Tracheal epithelial cell (primary cell): ENCODE measurements at places on chromosomes 12 and 14. TPM values are rescaled to one million over a fixed set of nuclear protein-coding genes. Genes with fewer than 3 reads are reported as not detected.

The CCDC175 gene
- not detected in 2 replicates for total RNA-seq

The BCL2L14 gene
- total RNA-seq = 0.21 TPM in 1 of 2 replicates, not detected in the other

The BEST3 gene
- under 0.01 TPM in 1 of 2 replicates, not detected in the other for total RNA-seq

The SALL2 gene
- 0.85 and 1.2 TPM in 2 replicates for total RNA-seq

The TMEM179 gene
- not detected in 2 replicates for total RNA-seq
